ENCODE measurements at places on chromosomes 4 and X.

GRCh38 chrX:133838761-133839676 lies 146.4 kb downstream of the GPC3 start:
- no peak for DNase-seq

GRCh38 chrX:16002185-16002584 lies 121.2 kb upstream of the GRPR start:
- no peak for DNase-seq

DNA sequence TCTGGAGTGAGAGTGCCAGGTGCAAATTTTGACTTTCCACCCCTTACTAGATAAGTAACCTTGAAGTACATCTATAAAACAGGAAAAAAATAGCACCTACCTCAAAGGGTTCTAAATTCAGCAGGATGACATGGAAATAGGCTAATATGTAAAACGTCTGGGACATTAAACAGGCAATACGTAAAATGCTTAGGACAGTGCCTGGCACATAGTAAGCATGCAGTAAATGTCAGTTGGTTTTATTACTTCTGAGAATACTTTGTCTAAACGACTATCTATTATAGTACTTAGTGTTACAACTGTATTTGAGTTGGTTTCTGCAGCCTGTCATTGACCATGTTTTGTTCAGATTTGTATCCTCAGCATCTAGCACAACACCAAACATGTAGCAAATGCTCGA lies 70.8 kb downstream of the ARX start:
- DNase-seq = no peak

- no peak for DNase-seq
Measured at GRCh38 chrX:140298960-140299825, 205.7 kb downstream of the SOX3 start.

- DNase-seq = no peak
Measured at GRCh38 chr4:55921093-55921492, 27.7 kb upstream of the CEP135 start.

DNA sequence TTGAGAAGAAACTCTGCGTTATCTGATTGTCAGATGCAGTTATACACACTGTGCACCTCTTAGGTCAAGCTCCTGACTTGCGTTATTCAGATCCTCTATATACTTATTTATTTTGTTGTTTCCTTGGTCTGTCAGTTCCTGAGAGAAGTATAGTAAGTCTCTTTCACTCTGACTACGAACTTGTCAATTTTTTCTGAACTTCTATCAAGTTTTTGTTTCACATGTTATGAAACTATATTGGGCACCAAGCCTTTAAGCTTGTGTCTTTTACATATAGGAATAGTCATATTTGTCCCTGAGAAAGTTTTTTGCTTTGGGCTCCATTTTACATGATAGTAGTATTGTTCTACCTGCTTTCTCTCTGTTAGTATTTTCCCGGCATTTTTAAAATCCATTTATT lies 31.7 kb downstream of the ZNF275 start:
- DNase-seq = no peak

DNA sequence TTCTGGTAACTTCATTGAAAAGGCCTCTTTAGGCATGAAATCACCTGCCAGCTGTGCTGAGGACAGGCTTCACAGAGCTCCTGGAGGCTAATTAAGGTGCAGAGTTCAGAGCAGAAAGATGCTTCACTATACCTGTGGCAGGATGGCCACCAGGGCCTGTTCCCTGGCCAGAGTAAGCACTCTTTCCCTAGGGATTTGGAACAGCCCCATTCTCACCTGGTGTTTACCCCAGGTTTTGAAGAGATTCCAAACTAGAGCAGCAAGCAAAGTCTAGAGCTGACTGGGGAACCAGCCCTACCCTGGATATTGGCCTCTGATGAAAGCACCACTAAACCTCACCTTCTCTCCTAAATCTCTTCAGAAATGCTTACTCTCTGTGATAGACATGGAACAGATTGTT lies 148.8 kb downstream of the PDE5A start:
- DNase-seq = no peak
